Renal cortical epithelial cell (primary cell): ENCODE measurements at places on chromosomes 7 and 10.

GRCh38 chr7:7504910-7505704, 30.6 kb downstream of the COL28A1 start:
- DNase-seq, result no peak

GRCh38 chr7:42014625-42015618, 222.1 kb downstream of the GLI3 start:
- DNase-seq, result peak; percentile 24

- no peak for DNase-seq
Measured at GRCh38 chr10:4653160-4653559, 172.8 kb upstream of the AKR1E2 start.

GRCh38 chr10:22764639-22765038, 50.3 kb upstream of the PIP4K2A start:
- DNase-seq, result no peak

DNA sequence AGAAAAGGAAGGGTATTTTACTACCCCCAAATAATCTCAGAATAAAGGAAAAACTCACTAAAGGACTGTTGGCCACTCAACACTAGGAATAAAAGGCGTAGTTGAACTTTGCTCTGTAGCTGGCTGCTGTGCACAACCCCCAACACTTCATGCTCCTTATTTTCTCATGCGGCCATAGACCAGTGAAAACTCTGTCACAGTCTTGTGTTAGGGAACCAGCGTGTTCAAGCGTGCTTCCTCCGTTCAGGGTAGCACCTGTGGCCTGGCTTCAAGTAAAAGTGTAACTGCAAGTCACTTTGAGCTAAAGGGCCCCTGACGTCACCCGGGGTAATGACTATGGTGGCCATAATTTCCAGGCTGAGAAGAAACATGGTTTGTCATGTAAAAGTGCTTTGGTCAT, 27.0 kb downstream of the BLNK start:
- peak; percentile 31 for DNase-seq

- DNase-seq, result peak; percentile 86
Measured at GRCh38 chr10:72009425-72010081, 45.4 kb downstream of the CHST3 start.

GRCh38 chr7:22730921-22731654, 4.1 kb downstream of the IL6 start:
- DNase-seq, result peak; percentile 96

DNA sequence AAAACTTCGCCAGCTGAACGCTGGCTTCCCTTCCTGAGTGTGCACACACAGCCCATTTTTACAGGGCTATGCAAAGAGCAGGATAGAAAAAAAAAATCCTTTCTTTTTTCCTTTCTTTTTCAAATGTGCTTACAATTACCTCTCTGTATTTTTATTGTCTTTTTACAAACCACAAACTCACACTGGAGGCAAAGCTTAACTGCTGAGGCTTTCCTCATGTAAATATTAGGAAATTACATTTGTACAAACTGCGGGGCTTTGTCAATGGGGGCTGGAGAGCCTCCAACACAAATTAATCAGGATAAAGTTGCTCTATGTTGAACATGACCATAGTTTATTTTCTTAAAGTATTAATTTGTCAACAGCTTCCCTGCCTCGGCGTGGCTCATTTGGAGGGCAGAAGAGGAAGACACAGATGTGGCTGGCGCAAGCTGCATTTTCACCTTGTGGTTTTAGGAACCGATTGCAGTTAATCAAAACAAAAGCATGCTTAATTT, 411.7 kb upstream of the MKI67 start:
- no peak for DNase-seq

DNA sequence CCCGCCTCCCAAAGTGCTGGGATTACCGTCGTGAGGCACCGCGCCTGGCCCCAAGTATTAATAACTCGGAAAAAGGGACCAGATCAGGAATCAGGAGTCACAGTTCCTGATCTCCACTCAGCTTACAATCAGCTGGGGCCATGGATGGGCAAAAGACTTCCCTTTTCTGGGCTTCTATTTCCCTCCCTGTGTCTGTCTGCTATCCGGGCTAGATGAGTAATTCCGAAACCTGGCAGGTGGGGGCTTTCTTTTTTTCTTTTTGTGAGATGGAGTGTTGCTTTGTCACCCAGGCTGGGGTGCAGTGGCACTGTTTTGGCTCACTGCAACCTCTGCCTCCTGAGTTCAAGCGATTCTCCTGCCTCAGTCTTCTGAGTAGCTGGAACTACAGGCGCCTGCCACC, 11.6 kb downstream of the RPS24 start:
- no peak for DNase-seq

DNA sequence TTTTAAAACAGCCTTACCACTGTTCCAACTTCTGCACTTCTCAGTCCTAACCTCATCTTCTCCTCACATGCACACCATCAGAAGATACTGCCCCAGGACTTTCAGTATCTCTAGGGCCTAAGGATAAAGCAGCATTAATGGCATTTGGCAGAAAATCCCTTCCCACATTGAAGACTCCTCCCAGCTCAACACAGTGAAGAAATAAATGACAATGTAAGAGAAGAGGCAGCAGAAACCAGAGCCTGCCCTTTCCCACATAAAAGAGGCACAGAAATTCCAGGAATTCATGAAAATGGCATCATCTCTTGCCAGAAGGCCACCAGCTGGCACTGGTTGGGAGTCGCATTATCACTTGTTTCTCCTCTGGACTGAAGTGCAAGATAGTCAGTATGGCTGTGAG, 3.7 kb downstream of the GCC1 start:
- no peak for DNase-seq

GRCh38 chr10:71799608-71800453, 26.5 kb upstream of the VSIR start:
- peak; percentile 60 for DNase-seq
